ENCODE measurements at places on chromosomes 5 and 9.

DNA sequence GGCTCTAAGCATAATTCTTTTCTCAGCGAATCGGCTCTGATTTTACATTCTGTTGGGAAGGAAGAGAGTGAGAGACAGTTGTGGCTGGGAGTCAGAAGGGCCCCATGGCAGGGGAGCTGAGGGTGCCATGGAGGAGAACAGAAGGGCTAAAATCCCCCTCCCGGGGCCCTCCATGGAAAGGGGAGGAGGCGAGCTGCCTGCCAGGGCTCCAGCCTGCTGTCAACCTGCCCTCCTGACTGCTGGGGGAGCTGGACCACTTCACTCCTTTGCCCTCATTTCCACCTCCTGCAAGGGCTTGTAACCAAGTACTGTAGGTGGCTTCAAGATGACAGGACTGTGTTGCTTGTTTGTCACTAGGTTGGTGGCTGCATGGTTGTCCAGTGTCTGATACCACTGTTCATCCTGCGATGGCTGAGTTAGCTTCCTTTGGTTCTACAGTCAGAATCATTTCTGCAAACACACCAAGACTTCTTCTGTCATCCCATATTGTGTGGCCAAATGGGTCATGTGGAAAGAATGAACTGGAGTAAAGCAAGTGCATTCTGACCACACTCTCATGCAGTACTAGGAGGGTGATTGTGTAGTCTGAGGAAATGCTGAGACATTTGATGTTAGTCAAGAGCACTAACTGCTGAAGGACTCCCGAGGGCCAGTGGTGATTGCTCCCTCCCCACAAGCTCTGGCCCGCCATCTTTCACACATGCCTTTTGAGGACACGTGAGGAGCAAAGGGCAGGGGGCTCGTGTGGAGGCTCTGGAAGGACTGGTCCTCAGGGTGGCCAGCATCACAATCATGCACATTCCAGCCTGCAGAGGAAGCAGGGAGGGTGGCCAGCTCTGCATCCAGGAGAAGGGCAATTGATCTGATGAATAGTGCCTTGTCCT lies 307.2 kb downstream of the GADD45G start:
- no peak for DNase-seq

GRCh38 chr9:22210262-22210661 lies 201.2 kb upstream of the CDKN2B start:
- peak; percentile 73 for DNase-seq

DNA sequence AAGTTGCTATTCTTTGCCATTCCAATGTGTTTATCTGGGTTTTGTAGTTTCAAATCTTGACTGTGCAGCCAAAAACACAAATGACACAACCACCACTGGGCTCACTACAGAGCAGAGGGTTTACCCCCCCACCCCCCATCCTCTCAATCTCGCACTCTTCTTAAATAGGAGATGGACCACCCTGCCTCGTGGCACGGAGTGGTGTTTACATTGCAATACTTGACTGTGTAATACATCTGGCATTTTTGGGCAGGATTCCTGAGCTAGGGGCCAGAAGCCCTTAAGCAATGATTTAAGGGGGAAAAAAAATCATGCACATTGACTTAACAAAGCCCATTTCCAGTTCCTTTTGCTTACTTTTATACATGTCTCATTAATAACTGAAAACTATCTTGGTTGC lies 19.0 kb downstream of the PTCH1 start:
- no peak for DNase-seq

DNA sequence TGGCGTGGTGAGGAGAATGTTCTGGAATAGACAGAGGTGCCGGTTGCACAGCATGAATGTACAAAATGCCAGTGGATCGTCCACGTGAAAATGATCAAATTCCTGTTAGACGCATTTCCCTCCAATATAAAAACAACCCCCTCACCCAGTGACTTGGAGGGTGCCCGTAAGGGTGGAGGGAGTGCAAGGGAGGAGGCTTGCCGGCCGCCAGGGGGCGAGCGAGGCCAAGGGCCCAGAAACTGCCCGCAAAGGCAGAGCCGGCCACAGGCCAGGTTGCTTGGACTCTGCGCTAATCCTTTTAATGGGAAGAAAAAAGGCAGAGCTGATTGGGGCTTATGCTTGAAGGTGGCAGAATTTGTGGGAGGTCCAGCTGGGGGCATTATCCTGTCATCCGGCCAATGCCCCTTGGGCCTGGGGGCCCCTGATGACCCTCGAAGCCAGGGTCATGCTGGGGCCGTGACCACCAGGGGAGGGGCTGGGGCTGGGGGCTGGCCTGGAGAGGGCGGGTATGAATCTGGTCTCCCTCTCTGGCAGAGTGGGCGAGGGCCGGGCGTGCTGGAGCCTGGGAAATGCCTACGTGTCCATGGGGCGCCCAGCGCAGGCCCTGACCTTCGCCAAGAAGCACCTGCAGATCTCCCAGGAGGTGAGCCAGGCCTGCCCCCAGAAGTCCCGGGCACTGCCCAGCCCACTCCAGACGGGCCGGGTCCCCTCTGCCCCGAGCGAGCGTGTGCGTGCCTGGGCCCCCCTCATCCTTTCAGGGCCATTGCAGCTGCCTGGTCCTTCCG lies 12.0 kb downstream of the GPSM1 start:
- peak; percentile 77 for DNase-seq

DNA sequence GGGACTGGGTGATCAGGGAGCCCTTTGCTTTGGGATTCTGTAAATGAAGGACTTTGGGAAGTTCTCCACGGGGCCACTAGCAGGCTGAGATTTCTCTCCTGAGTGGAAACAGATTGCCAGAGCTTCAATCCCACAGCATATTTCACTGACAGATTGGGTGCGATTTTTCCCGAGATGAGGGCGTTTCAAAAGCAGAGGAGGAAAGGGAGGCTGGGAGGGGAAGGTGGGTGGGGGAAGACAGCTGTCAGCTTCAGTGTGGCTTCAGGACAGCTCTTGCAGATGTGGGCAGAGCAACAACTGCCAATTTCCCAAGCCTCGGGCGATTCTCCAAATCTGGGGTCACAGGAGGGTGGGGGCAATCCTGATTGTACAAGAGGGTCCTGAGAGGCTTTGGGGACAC lies 258.5 kb upstream of the ADRA1B start:
- no peak for DNase-seq

GRCh38 chr9:79301551-79302391 lies 270.0 kb upstream of the TLE4 start:
- DNase-seq, result no peak

Data from suppressor macrophage treated with lipopolysaccharide for 4 hours (primary cell).